Effector CD4-positive, alpha-beta T cell (primary cell): ENCODE measurements at places on chromosomes 5 and 9.

- no peak for DNase-seq
Measured at GRCh38 chr9:123447934-123448646, 92.1 kb downstream of the CRB2 start.

DNA sequence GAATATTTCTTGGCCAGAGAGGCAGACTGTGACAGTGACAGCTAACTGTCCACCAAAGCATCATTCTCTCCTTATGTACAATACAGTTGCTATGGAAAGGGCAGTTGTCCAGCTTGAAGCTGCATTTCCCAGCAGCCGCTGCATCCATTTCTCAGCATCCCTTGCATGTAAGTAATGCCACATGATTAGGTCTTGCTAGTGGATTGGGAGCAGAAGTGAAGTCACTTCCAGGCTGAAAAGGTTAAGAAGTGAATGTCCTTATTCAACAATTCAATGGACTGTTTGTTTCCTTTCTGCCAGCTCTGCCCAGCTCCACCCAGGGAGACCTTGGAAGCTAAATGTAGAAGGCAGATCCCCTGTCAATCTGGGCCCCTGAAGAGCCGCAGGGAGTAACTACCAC lies 26.1 kb upstream of the RETREG1 start:
- DNase-seq: no peak

- no peak for DNase-seq
Measured at GRCh38 chr9:34085581-34086500, 37.2 kb upstream of the UBAP2 start.

DNA sequence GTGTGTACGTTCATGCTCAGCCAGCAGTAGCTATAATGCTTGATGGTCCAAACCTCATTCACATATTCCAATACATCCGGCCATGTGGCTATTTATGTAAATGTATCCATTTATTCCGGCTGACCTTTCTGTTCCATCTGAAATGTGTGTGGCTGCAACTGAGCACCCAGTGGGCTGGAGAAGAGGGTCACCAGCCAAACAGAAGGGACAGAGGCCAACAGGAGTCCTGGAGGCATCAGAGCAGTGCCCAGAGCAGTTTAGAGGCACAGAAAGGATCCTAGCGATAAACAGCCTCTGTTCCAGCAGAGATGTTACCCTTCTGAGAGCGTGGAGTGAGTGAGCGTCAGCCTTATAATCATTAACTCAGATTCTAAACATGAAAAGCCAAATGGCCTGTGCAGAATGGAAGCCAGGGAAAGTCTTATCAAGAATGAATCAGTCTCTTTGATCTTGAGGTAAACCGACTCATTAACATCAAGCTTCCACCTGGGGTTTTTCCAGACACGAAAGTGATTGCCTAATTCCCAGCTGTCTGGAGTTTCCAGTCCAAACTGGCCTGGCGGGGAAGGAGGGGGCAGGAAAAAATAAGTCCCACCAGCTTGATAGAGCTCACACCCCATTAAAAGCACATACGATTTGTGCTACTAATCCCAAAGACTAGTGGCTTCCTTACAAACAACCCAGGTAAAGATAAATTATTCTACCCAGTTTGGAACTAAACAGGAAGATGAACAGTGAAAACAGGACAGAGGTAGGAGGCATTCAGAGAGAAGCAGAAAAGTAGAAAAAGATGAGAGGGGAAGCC lies 55.7 kb downstream of the SUSD1 start:
- no peak for DNase-seq

DNA sequence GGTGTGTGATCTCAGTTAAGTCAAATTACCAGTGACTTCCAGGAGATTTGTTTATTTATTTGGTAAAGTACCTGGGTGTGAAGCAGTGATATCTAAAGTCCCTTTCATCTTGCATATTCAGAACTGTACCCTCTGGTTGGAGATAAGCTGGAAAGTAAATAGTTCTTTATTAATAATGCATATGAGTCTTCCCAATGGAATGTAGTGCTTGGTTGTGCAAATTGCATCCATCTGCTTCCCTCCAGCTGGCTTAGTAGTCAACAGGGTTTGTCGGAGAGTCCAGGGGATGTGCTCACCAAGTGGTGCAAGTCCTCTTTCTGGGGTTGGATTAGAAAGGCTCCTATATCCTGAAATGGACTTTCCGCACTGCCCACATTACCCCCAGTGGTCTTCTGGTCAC lies 42.0 kb downstream of the TRPM3 start:
- no peak for DNase-seq

DNA sequence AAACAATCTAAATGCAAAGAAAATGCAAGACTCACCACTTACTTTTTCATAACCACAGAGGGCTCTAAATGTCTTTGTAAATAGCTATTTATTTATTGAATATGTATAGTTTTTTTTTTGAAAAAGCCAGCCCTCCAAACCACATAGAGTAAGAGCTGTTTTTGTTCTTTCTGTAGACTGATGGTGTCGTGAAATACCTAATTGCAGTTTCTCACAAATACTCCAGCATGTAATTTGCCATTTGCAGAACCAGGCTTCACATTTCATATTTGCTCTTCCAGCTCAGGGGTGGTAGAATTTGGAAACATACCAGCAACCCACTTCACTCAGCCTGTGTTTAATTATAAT lies 159.8 kb downstream of the TMC1 start:
- DNase-seq: no peak

DNA sequence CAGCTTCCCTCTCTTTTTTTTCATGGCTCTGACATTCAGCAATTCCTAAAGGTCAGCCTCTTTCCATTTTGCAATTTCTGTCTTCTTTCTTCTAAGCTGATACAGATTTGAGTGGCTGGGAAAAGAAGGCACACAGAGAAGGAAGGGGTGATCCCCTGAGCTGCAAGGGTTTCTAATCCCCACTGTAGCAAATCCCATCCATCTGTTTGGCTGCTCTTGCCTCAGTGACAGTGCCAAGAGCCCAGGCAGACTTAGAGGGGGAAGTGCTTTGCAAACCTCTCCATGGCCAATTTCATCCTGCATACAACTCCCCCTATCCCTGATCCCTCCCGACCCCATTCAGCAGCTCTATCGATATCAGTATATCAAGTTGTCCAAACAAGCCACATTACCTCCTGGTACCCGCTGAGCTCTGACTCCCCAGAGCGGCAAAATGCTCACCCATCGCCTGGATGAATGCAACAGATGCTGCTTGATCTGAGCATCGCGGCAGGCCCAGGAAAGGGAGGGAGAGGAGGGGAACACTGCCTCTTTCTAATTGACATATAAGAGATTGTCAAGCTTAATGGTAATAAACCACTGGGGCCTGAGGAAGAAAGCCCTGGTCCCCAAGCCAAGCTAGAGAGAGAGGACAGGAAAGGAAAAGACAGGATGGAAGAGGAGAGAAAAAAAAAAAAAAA lies 268.9 kb downstream of the ASTN2 start:
- no peak for DNase-seq

DNA sequence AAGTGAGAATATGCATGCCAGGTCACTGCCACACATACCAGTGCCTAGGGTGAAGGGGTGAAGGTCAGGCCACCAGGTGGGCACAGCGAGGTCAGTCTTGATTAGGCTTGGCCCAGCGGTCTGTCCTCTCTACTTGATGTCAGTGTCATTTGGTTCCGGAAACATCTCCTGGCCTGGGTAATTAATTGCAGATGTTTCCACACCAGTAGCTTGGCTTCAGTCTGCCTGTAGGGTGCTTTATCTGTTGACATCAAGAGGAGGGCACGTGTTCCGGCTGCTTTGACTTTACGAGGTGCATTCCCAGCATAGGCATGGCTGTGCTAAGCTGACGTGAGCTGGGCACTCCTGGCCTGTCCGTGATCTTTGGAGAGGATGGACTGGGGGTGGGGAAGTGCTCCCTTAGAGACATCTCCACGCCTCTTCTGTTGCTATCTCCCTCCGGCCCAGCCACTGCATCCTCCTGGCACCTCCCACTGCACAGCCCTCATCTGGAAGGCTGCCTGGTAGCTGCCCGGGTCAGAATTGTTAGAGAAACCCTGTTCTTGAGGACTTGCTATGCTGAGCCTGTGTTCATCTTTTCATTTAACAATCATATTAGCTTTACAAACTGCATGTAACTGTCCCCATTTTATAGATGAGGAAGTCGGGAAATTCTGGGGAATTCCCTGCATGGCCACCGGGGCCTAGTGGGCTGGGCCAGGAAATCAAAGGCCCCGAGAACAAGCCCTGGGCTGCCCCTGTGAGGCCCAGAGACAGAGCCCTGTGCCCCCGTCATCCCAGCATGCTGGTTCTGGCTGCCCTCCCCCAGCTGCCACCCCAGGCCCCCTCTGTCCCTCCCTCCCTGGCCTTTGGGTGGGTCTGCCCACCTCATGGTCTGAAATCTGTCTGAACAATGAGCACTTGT lies 29.1 kb downstream of the JADE2 start:
- DNase-seq: peak; percentile 44

GRCh38 chr5:153460421-153460820 lies 30.0 kb upstream of the GRIA1 start:
- no peak for DNase-seq

DNA sequence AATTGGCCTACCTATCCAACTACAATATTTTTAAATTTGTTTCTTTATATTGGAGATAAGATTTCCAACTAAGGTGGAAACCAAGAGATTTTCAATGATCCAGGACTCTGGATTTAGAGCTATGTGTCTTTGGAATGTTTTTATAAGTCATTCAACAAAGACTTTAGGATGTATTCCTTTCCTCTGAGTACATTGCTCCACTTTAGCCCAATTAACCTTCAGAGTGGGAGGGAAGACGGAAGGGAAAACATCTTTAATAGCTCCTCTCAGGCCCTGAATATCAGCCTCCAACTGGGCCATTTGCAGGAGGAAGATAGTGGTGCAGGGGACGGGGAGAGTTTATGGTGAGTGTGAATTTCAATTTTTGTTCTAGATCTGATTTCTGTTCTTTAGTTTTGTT lies 239.2 kb downstream of the PIK3R1 start:
- no peak for DNase-seq
